NCI-H774 (cell line): ENCODE measurements at places on chromosomes 3 and 15.

- no peak for DNase-seq
Measured at GRCh38 chr3:194350726-194351071, 429 bp downstream of the CPN2 start.

GRCh38 chr3:138289260-138289659 lies 40.4 kb downstream of the NME9 start:
- no peak for DNase-seq

- no peak for DNase-seq
Measured at GRCh38 chr15:93985176-93985575, 246.2 kb upstream of the MCTP2 start.

- DNase-seq: no peak
Measured at GRCh38 chr15:73647259-73648013, 14.2 kb upstream of the NPTN start.

DNA sequence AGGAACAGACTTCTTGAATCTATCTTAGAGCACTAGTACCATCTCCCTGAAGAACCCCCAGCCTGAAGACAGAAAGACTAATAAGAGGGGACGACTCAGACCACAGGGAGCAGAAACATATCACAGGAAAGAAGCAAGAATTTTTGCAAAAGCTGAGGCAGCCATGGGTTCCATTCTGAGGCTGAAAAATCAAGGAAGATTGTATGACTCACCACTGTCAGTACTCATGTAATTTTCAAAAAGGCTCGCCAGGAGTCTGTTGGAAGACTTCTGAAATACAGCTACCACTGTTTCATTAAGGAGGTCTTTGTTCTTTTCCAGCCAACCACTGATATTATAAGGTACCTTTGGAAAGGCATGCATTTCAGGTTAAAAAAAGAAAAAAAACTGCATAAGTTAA lies 47.5 kb downstream of the MYH15 start:
- DNase-seq: no peak

- peak; percentile 83 for DNase-seq
Measured at GRCh38 chr3:192494174-192494573, 233.2 kb downstream of the FGF12 start.

GRCh38 chr3:193762657-193763056 lies 169.6 kb downstream of the OPA1 start:
- DNase-seq: no peak

- DNase-seq: no peak
Measured at GRCh38 chr15:60511351-60512031, 32.5 kb upstream of the ICE2 start.

GRCh38 chr3:10383850-10384248 lies 62.9 kb upstream of the SEC13 start:
- DNase-seq: no peak

GRCh38 chr15:94453227-94453988 lies 222.0 kb downstream of the MCTP2 start:
- DNase-seq: no peak

DNA sequence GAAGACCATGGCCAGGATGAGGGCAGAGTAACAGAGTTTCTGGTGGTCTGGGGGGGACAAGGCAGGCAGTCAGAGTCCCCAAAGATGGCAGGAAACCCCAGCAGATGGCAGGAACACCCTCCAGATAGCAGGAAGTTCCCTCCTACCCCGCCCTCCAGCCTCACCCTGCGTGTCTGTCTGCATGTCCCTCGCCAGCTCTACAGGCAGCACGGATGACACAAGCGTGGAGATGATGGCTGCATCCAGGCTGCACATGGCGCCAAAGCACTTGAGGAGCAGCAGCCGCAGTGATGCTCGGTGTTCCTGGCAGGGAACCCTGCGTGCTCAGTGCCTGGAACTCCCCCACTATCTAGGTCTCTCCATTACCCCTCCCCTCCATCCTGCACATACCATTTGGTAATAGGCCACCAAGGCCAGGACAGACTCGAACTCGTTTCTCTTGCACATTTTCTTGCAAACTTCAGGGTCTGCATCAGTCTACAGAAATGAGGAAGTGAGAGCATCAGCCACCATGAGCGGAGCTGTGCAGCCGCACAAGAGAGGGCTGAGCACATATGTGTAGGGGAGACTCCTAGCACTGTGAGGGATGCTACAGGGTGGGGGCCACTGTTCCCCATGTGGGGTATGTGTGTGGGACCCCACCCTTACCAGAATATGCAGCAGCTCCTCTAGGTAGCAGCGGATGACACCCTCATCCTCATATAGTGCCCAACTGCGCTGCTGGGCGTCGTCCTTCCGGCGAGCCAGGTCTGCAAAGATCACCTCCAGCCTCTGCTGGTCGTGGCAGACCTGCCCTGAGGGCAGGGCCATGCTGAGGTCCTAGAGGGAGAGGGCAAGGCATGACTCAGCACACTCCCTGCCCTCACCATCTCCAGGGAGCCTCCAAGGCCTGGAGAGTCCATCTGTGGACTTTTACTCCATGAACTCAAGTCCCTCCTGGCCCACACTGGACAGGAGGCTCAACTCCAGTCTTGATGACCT lies 6.0 kb downstream of the NCKIPSD start:
- DNase-seq: no peak

GRCh38 chr15:40879609-40880008 lies 5.6 kb upstream of the RHOV start:
- DNase-seq: no peak

DNA sequence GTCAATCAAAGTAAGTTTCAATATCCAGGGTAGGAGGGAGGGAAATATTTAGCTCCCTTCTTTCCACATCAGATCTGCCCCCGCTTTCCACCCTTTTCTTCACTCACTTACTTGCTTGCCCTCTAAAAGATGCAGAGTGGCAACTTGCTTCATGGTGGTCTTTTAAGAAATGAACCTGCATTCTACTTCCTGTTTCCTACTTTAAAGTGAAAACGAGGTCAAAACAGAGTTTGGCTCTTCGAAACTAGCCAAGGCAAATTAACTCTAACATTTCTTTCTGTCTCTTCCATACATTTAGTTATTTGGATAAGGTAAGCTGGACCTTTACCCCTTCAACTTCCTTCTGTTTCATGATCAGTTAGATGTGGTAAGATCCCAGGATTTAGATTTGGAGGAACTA lies 34.2 kb upstream of the PEX5L start:
- DNase-seq: no peak
